HS-27A (cell line): ENCODE measurements at places on chromosomes 3 and 15.

GRCh38 chr15:75063338-75063737 lies 39.9 kb downstream of the PPCDC start:
- DNase-seq = no peak

DNA sequence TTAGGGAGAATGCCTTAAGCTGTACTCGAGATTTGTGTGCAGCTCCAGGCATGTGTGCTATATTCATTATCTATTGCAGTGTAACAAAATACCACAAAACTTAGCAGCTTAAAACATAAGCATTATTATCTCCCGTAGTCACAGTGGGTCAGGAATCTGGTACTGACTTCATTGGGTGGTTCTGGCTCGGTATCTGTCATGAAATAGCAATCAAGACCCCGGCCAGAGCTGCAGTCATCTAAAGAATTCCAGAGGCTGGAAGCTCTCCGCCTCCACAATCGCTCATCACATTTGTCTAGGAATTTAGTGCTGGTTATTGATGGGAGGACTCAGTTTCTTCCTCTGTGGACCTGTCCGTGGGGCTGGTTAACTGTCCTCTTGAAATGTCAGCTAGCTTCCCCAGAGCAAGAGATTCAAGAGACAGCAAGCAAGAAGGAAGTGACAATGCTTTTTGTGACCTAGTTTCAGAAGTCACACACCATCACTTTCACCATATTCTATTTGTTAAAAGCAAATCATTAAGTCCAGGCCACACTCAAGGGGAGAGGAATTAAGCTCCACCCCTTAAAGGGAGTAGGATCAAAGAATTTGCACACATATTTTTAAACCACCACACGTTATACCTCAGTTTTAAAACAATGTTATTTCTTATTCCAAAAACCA lies 76.1 kb downstream of the TOP2B start:
- DNase-seq = no peak

DNA sequence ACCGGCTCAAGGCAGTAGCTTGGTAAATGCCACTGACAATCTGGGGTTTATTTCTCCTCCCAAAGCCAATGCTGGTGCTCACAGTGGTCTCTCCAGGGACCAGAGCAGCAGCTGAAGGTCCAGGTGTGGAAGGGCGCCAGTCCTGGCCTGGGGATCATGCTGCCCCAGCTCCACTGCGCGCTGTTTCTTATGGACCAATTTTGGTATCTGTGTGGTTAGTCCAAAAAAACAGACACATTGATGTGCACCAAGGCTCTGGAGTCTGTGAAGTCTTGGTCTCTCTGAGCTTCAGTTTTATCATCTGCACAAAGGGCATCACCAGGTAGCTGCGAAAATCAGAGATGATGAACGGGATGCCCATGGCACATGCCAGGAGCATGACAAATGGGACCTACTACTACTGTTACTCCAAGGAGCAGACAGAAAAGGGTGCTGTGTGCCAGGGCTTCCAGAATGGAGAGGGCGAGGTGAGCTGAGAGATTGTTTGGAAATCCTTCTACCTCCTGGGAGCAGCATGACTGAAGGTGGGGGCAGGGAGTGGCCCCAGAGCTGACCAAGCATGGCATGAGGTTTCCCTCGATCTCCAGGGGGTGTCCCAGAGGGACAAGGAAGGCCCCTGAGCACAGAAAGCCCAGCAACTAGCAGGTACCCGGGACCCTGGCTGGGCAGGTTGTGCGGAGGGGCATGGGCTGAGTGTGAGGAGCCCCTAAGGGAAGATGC lies 134.3 kb upstream of the PRR20G start:
- no peak for DNase-seq

GRCh38 chr3:144079634-144080033 lies 108.0 kb downstream of the DIPK2A start:
- DNase-seq = no peak

DNA sequence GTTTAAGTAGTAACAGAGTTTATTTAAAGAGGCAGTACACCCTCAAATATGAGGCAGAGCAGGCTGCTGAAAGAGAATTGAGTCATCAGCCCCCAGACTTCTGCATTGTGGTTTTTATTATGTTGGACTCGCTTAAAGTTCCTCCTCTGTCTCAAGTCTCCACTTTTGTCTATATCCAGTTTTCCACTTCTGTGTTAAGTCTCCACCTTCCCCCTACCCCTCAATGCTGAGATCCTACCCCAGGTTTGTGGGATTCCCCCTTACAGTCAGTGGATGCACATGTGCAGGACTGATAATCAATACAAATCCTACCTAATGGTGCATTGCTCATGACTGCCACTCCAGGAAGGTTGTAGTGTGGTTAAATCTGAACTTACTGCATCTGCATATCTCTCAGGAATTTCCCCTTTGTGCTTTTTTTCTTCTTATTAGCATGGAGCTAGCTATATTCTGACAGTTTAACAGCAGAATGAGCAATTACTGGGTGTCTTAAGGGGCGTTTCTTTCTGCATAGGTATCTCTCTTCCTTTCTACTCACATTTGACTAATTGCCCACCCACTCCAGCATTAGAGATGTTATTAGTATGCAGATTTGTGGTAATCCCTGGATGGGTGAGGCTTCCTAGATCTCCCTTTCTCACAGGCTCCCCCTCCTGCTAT lies 11.9 kb upstream of the CD200R1L start:
- no peak for DNase-seq

GRCh38 chr3:172087198-172087597 lies 47.8 kb downstream of the FNDC3B start:
- no peak for DNase-seq

- no peak for DNase-seq
Observed at GRCh38 chr3:64909757-64910467, 222.1 kb upstream of the ADAMTS9 start.
